ENCODE measurements at places on chromosomes 1 and 21.

GRCh38 chr1:171794085-171794484, 12.6 kb downstream of the METTL13 start:
- peak; percentile 9 for DNase-seq

DNA sequence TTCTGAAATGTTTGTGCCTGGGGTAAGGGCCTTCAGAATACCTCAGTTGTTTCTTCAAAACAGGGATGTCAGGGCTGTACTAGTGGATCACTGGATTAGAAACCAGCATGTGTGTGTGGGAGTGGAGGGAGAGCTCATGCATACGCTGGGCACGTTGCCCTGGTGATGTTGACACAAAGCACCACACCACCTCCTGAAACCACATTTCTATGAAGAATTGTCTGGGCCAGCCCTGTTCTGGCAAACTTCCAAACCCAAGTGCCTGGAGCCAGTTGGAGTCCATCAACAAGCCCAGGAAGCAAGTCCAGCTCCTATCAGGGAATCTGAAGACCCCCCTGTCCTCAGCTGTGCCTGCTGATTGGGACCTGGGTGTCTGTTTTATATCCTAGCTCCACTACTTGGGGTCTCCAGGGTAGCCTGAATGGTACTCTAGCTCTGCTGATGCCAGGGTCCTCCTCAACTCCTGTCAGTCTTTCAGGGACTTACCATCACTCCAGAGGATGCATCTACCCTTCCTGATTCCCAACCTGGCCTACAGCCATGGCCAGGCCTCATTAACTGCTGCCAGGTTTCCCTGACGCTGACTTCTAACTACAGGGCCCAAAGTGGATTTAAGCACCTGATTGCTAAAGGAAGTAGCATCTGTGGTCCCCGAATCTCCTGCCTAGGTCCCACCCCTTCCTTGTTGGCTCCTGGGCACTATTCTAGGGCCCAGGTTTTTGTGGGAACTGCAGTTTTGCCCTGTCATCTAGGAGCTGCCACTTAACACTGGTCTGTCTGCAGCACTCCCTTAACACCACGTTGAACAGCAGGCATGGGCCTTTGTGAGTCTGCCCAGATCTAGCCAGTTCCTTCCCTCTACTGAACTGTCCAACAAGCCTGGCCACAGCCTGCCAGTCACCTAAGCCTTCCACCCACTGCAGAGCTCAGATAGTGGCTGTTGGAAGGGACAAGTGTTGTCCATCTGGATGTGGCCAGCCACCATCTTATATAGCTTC, 45.5 kb downstream of the LPAR3 start:
- no peak for DNase-seq

DNA sequence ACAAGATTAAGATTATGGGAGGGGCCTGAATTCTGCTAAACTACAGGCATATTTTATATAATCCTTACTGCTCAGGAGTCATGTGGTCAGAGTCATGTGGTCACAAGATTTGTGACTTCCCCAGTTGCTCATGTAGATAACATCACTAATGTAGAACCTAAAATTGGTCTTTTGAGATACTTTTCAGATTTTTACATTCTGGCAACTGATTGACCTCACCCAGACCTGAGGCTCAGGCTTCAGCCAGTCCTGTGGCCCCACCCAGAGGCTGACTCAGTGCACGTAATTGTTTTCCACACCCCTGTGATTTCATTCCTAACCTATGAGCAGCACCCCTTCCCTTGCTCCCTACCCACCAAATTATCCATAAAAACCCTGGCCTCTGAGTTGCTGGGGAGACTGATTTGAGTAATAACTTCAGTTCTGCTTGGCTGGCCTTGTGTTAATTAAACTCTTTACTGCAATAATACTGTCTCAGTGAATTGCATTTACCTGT, 41.7 kb upstream of the ZNF326 start:
- peak; percentile 72 for DNase-seq

DNA sequence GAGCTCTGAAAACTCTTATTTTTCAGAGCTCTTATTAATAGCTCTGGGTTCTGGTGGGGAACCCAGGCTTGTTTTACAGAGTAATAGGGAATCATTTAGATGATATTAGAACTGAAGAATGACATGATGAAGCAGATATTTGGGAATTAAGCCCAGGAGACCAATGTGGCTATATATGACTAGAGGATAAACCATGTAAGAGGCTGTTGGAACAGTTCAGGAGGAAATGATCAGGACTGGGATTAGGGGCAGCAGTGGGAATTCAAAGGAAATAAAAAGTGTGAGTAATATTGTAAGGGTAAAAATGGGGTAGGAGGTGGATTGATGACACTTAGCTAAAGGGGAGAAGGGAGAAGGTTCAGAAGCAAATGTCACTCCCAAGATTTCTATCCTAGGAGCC, 58.6 kb downstream of the GIPC2 start:
- DNase-seq = no peak

DNA sequence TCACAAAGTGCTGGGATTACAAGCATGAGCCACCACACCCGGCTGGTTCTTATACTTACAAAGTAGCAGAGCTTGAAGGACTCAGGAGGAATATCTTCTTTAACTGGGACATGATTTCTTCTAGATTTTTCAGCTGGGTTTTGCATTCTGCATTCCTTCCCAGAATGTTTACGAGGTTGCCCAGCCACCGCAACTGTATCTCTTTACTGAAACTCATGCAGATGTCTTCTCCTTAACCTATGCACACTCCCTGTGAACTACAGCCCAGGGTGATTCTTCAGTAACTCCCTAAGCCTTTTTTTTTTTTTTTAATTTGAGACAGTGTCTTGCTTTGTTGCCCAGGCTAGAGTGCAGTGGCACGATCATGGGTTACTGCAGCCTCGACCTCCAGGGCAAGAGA, 8.7 kb upstream of the DOP1B start:
- no peak for DNase-seq

DNA sequence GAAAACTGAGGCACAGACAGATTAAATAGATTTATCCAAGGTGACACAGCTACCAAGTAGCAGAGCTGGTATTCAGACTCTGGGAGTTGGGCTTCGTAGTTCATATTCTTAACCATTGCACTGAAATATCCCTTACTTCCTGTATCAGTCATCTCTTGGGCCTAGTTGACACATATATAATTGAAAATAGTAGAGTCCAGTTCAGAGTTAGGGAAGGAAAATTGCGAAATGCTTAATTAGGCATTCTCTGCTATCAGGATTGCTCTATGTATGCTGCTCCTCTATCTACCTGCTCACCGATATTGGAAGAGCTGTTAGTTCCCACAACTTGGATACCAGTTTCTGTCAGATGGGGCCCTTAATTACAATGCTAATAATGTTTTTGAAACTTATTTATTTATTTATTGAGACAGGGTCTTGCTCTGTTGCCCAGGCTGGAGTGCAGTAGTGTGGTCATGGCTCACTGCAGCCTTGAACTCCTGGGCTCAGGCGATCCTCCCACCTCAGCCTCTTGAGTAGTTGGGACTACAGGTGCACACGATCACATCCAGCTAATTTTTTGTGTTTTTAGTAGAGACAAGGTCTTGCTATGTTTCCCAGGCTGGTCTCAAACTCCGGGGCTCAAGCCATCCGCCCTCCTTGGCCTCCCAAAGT, 8.2 kb downstream of the RCOR3 start:
- no peak for DNase-seq

DNA sequence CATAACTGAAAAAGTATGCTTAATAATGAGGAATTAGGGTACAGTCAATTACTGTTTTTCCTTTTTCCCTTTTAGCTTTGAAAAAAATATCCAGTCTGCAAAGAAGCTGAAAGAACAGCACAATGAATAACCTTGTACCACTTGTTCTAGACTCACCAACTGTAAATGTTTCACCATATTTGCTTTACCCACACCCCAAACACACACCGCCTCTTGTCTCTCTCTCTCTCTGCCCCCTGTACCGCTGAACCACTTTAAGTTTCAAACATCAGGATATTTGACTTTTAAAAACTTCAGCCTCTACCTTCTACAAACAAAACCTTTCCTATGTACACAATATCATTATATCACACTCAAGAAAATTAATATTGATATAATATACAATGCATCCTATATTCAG, 197.1 kb downstream of the COP1 start:
- DNase-seq = no peak

DNA sequence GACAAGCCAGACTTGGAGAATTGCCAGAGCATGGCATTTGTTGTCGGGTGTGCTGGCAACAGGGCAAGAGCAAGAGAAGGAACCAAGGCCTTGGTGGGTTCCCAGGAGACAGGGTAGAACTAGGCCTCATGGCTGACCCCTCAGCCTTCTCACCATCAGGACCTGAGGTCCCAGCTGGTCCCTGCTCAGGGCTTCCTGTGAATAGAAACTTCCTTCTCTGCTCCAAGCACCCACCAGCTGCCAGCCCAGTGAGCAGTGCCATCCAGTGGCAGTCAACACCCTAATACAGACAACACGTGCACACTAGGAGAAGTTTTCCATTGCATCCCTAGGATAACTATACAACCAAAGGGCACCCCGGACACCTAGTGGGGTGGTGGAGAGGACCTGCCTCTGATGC, 22.8 kb downstream of the S100A6 start:
- DNase-seq = no peak

DNA sequence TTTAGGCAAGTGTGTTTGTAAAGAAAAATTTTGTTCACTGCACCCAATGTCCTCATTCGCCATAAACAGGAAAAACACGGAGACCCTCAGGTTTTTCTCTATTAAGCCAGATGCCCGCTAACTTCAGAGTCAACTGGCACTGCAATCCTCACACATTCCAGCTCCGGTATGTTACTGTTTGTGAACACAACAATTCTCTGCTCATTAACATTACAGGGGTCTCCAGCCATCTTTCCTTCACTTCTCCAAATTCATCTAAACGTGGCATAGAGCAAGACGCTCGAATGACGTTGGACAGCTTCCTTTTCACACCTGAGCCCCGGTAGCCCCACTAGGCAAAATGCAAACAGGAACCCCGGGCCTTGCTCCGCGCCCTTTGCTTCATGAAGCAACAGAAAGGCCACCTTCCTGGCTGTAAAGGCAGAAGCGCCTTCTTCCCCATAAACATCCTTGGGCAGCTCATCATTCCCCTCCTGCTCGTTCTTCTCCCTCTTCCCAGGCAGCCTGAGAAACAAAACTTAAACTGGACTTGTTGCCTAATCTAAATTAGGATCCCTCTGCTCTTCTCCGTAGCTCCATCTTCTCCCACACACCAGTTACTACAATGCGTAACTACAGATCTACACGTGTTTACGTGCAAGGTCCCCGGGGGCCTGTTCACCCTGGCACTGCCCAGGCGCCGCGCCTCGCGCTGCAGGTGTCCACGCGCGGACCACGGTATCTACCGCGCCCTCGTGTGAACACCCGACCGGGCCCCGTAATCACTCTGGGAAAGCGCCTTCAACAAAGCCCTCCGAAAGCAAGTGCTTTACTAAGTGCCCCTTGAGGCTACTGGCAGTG, 1.2 kb downstream of the LBR start:
- DNase-seq = peak; percentile 63

- DNase-seq = no peak
These were observed 34.5 kb upstream of the ATP2B4 start for GRCh38 chr1:203592156-203592555.

GRCh38 chr1:220153147-220153546, 59.2 kb downstream of the IARS2 start:
- no peak for DNase-seq

DNA sequence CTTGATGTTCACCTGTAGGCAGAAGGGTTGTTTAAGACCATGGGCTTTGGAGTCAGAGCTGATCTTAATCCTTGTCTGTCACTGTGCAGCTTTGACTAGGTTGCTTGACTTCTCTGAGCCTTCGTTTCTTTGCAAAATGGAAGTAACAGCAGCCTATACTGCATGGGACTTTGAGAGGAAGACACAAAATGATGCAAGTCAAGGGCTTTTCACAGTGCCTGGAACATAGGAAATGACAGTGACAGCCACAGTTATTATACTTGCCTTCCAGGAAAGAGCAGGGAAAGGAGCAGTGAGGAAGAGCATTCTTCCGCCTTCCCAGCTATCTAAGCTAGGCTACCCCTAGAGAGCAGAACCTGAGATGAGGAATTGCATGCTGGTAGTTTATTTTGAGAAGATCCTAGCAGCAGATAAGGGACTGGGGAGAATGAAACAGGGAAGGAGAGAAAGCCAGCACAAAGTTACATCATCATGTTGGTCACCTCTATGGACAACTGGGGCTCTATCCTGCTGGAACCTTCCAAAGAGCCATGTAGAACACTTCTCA, 3.1 kb downstream of the CSF3R start:
- DNase-seq = no peak

DNA sequence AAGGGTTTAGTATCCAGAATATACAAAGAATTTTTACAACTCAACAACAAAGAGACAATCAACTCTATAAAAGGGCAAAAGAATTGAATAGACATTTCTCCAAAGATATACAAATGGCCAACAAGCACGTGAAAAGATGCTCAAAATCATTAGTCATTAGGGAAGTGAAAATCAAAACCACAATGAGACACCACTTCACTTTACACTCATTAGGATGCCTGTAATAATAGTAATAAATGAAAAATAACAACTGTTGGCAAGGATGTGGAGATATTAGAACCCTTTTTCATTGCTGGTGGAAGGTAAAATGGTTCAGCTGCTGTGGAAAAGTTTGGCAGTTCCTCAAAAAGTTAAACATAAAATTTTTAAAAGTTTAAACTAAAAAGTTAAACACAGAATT, 7.0 kb upstream of the ABCD3 start:
- DNase-seq = no peak

- no peak for DNase-seq
These were observed 363.6 kb upstream of the CAMK1G start for GRCh38 chr1:209219791-209220524.

DNA sequence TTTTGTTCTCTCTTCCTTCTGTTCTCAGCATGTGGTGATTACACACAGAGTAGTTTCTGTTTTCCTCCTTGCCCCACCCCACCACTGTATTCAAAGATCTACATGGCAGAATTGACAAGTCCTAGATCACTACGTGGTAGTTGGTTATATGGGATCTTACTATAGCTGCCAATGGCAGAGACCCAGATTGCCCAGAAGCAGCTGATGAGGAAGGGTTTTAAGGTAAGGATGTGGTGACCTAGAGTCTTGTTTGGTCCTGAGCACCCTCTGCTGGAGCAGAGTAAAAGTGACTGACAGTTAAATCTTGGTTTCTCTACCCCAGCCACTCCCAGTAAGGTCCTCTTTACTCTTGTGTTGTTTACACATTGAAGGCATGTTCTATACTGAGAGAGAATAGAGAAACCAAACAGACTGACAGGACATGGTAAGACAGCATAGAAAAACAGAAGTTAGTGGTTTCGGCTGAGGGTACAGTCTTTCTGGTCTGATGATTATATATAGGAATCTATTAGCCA, 22.8 kb upstream of the STRIP1 start:
- peak; percentile 48 for DNase-seq

- peak; percentile 53 for DNase-seq
These were observed 21.9 kb downstream of the RD3 start for GRCh38 chr1:211469938-211470529.
